ENCODE measurements at places on chromosomes 1 and 21.

DNA sequence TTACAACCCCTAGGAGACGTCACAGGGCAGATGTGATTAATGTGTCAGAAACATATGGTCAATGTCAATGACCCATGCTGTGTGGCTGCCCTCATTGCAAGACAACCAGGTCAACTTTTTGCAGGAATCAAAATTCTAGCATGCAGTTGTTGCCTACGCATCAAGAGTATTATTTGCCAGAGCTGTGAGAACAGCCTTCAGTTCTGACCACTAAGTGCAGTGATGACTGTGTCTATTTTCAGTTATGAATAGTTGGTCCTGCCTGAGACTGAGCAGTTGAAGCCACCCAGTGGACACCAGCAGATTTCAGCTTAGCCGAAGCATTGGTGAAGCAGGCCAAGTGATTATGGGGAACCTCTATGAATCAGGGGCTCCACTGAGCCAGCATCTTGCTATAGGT is 47.3 kb downstream of the LYPLAL1 start:
- DNase-seq: no peak

- DNase-seq: no peak
These were observed 121.9 kb downstream of the NME7 start for GRCh38 chr1:169245706-169246105.

- no peak for DNase-seq
These were observed 60.0 kb downstream of the NRIP1 start for GRCh38 chr21:15004721-15005370.

GRCh38 chr1:15883326-15883725 is 35.8 kb downstream of the SPEN start:
- DNase-seq: no peak

GRCh38 chr1:207032528-207033017 is at the start of gene C1orf116:
Gene C1orf116, minus strand, starts transcription at chr1:207032756. Its CDS starts 5,158 bp downstream, at chr1:207027598.
- no peak for DNase-seq

- no peak for DNase-seq
These were observed 1077.0 kb upstream of the NCAM2 start for GRCh38 chr21:19921211-19921610.

DNA sequence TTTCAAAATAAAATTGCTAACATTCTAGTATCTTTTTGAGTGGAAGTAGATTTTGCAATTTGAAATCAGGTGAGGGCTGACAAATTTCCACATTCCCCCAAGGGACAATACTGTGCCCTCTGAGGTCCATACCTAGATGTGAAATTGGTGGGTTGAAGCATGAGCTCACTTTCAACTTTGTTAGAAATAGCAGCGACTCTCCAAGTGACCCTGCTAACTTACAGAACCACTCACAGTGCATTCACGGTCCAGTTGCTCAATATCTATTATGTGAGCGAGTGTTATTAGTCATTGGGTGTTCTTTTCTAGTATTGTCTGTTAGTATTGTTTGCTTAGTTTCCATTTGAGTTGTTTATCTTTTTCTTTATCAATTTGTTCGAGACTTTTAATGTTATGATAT is 53.6 kb upstream of the ASB17 start:
- no peak for DNase-seq

GRCh38 chr1:12549460-12550349 is 68.3 kb downstream of the DHRS3 start:
- DNase-seq: no peak

DNA sequence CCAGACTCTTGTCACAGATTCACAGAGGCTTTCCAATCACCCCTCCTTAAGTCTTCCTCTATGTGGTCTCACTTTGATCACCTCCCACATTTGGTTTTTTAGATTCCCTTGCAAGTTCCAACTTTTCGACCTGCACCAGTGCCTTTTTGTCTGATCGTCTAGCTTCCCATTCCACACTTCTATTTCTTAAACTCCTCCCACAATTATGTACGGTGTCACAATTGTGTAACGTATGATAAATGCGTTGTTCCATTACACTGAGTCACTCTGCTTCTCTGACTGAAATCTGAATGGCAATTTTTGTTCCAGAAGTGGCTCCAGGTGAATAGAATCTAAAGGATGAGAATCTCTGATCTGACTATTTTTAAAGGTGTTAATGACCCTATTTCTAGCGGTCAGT is 320.1 kb downstream of the LMX1A start:
- DNase-seq: no peak

DNA sequence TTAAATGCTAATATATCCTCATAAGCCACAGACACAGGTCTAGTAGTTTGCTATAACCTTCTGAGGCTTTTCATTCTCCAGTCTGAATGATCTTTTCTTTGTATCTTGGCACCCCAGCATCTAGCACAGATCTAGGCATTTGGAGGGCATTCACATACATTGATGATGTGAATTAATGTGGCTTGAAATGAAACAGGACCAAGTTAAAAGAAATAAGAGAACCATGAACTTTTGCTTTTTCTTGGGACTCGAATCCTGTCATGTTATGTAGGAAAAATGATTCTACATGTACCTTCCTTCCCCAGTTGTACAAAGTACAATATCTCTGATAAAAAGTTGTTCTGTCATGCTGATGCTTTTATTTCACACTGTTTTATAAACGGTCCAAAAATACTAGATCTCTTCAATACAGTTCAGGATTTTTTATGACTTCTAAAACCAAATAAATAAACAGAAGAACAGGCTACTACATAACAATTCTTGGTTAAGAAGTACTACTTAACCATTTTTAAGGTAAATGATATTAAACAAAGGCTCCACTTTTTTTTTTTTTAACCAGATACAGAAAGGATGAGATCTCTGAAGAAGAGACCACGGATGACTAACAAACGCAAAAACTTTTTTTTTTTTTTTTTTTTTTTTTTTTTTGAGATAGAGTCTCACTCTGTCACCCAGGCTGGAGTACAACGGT is 3.0 kb downstream of the SORT1 start:
- no peak for DNase-seq

DNA sequence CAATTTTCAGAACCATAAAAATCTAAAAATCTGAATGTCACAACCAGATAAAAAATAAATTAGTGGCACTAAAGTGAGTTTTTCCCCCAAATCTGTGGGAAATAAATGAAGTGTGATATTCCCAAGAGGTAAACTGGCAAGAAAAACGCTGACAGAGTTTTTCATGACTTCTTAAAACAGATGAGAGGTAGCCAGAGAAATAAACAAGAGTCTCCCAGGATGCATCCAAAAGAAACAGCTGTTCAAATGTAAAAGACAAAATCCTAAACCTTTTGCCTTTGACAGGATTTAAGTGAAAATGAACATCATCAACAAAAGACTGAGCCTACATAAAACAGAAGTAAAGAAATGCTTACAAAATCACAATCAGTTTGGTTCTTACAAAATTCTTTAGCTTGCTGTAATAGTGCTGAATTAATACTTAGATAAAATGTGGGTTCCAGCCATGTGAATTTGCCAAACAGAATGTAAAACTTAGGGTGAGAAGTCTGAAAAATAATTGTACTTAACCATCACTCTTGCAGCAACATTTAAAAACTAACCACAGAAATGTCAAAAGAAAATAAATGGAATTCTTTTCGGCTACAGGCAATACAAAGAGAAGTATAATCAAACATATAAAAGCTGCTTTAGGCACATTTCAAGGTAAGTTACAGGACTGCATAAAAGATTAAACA is 133.6 kb downstream of the EIF4G3 start:
- no peak for DNase-seq

- DNase-seq: no peak
These were observed 76.9 kb downstream of the RAP1GAP start for GRCh38 chr1:21592086-21592865.

DNA sequence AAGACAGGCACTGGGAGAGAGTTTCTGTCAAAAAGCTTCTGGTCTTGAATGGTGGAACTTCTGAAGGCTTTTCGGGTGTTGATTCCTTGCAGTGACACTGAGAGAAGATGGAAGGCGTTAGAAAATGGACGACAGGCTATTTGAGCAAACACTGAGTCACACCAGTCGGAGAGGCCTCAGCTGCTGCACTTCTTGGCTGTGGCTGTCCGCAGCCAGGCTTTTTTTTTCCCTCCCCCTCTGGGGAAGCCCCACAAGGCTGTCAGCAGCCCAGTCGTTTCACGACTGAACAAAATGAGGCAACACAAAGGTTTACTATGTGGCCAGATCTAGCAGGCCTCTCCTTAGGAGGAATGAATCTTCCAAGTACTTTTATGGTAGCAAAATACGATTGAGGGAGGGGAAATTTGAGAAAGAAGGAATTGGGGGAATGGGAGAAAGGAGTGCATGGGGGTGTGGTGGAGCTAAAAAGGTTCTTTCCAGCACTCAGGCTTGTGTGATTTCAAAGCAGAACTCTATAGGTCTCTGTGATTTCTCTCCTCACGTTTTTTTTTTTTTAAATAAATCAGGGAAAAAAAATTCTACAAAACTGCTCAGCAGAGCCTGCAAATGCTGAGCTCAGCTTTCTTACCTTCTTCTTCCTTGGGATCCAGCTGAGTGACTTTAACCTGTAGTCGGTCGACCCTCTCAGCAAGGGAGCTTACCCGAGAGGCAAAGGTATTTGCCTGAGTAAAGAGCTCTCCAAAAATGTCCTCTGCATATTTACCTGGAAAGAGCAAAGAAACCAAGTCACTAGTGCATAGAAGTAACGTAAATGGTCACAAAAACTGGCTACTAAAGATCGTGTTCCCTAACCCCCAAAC is 26.1 kb downstream of the GPR3 start:
- no peak for DNase-seq

DNA sequence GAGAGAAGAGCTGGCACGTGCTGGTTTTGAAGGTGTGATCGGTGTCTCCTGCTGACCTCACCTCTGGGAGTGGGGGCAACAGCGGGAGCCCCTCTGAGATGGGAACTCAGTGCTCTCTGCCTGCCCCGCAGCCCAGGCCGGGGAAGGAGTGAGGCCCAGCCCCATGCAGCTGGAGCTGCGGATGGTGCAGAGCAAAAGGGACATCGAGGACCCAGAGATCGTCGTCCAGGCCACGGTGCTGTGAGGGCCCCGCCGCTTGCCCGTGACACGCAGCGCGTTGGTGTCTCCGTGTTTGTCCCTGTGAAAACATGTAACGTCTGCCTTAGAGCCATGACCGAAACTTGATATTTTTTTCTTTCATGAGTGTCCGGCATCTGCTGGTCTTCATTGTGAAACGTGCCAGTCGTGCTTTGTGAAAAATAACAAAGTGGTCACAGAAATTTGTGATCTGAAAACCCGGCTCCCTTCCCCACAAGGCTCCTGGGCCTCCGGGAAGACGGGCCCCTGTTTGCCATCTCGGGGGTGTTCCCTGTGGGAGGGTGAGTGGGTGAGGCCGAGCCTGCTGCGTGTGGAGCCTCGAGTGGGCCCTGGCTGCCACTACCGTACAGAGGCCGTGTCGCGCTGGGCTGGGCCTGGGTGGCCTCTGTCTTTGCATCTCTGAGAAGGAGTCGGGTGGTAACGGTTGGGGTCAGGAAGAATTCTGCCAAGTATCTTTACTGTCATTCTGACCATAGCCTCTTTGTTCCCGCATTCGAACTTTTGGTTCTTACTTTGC is 20.1 kb downstream of the CSTB start:
- no peak for DNase-seq

- DNase-seq: no peak
These were observed 711.1 kb upstream of the CHRM3 start for GRCh38 chr1:238675221-238675620.

DNA sequence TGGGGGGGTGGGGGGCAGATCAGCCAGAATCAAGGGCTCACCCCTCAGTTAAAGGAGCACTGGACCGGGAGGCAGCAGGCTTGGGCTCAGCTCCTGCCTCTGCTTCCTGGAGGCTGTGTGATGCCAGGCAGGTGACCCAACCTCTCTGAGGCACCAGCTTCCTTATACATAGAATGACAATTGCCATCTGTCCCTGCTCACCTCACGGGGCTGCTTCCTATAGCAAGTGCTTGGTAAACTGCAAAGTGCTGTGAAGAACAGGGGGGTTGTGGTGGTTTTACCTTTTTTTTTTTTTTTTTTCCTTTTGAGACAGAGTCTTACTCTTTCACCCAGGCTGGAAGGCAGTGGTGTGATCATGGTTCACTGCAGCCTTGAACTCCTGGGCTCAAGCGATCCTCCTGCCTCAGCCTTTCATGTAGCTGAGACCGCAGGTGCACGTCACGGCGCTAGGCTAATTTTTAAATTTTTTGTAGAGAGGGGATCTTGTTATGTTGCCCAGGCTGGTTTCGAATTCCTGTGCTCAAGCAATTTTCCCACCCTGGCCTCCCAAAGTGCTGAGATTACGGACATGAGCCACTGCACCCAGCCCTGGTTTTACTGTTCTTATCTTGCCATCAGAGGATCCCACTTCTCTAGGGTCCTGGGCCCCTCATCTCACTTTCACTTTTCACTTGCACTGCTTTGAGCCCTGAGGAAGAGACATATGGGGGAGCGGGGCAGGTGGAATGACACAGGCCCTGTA is 11.6 kb downstream of the KCNQ4 start:
- no peak for DNase-seq

GRCh38 chr1:156281693-156282478 is 739 bp downstream of the SMG5 start:
- no peak for DNase-seq

Data from T-helper 1 cell (primary cell).